Epithelial cell of esophagus (primary cell): ENCODE measurements at places on chromosomes 5 and 9.

GRCh38 chr5:95424526-95424925, 33.4 kb downstream of the FAM81B start:
- no peak for DNase-seq

DNA sequence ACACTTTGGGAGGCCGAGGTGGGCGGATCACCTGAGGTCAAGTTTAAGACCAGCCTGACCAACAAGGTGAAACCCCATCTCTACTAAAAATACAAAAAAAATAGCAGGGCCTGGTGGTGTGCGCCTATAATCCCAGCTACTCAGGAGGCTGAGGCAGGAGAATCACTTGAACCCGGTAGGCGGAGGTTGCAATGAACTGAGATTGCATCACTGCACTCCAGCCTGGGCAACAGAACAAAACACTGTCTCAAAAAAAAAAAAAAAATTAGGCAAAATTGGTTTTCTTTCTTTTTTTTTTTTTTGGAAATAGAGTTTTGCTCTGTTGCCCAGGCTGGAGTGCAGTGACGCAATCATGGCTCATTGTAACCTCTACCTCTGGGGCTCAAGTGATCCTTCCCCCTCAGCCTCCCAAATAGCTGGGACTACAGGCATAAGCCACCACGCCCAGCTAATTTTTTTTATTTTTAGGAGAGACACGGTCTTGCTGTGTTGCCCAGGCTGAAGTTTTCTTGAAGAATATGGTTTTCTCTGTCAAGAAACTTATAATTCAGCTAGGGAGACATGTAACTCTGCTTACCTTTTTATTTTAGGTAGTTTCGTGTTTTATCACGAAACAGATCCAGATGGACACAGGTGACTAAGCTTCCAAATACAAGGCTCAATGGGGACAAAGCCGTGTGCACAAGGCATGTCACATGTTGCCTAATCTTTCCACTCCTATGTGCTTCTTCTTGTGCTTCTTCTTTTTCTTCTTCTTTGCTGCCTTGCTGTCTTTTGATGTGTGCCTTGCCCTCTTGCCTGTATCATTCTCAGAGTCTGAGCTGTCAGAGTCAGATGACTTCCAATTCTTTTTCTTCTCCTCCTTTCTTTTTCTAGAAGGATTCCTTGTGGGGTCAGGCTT, 14.3 kb downstream of the TTC1 start:
- no peak for DNase-seq

DNA sequence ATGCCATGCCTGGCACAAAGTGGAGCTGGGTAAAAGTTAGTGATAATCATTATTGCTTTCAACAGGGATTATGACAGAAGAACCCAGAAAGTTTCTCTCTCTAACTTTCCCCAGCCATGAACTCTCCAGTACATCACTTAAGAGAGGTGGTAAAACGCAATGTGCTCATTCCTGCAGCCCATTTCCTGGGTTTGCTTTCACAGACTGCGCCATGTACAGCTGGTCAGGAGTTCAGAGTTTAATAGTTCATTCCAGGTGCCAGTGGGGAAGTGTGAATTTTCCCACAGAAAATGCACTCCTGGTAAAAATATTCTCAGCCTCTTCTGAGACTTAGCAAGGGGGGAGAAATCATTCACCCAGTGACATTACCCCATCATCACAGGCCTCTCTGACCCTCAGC, 35.5 kb downstream of the ADAM19 start:
- DNase-seq, result no peak

- DNase-seq, result no peak
These were observed 300.2 kb upstream of the PANK3 start for GRCh38 chr5:168879331-168879730.

GRCh38 chr5:145787507-145787906, 47.6 kb downstream of the PRELID2 start:
- DNase-seq, result no peak

DNA sequence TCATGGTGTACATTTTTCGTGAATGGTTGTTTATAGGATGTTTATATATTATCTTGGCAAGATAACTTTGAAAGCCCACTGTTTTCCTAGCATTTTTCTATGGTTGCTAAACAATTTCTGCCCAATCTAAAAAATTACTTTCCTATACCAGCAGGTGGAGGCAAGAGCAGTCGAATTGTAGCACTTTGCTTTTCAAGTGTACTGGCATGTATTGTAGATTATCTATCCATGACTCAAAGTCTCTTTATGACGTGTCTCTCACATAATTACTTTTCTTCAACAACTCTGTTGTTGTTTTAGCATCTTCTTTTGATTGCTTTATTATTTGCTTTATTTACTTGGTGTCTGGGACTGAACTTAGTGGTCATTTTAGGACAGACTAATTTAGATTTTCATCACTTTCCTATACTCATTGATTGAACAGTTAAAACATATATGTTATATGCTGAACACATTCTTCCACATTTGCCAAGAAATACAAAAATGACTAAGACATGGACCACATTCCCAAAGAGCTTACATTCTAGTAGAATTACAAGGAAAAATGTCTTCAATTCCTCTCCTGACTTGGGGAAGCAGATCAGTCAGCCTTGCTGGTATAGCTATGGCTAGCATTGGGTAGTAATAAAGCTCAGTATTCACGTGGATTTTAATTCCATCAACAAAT, 20.7 kb downstream of the NLN start:
- peak; percentile 83 for DNase-seq

DNA sequence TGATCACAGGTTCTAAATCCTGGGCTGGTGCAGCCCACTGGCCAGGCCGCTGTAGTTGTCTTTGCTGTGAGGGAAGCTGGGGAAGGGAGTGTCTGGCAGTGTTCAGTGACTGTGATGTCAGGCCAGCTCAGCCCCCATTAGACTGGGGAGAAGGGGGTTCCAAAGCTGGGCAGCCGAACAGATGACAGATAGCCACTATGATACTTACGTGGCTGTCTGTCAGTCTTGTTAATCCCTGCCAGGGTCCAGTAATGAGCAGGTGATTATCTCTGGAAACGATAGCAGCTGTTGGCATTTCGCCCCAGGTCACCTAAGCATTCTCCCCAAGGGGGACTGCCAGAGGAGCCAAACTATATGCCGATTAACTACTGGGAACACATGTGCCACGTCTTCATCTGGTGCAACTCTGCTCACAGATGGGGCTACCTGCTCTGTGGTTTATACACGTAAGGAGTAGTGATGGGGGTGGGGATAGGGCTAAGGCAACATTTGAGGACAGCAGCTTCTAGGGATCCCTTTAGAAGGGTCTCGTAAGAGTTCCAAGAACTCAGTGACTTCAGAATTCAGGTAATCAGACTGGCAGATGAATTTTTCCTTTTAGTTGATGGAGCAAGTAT, 396.3 kb downstream of the KDM4C start:
- no peak for DNase-seq

- DNase-seq, result peak; percentile 38
These were observed 76.0 kb downstream of the IPO11 start for GRCh38 chr5:62488531-62488930.

DNA sequence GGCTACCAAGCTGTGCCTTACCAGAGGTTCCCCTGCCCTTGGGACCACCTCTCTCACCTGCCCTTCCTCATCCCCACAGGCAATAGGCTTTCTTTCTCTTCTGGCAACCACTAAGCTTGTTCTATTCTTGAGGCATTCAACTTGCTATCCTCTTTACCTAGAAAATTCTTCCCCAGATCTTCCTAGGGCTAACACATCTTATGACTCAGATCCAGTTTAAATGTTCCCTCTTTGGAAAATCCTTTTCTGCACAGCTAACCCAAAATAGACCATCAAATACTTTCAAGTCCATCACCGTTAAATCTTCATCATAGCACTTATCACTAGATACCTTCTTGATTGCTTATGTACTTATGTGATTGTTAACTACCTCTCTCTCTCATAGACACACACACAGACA, 93.7 kb downstream of the ENC1 start:
- no peak for DNase-seq

GRCh38 chr9:119458068-119458467, 88.8 kb upstream of the BRINP1 start:
- no peak for DNase-seq

DNA sequence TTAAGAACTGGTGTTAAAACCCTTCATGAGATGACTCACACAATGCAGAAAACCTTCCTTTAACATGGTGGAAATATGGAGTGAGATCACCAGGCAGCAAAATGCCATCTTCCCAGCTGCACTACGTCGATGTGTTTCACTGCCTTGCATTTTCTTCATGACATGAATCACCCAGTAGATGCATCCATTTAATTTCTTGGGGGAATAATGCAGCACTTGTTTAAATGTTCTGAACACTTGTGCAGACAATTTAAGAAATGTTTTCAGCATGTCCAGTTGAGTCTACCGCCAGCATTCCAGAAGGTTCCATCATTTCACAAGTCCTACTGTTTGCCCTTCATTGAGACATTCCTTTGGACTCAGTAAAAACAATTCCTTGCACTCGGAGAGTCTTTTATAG, 81.6 kb downstream of the ADAMTS16 start:
- DNase-seq, result no peak

GRCh38 chr5:111742177-111742994, 14.6 kb downstream of the NREP start:
- peak; percentile 49 for DNase-seq

DNA sequence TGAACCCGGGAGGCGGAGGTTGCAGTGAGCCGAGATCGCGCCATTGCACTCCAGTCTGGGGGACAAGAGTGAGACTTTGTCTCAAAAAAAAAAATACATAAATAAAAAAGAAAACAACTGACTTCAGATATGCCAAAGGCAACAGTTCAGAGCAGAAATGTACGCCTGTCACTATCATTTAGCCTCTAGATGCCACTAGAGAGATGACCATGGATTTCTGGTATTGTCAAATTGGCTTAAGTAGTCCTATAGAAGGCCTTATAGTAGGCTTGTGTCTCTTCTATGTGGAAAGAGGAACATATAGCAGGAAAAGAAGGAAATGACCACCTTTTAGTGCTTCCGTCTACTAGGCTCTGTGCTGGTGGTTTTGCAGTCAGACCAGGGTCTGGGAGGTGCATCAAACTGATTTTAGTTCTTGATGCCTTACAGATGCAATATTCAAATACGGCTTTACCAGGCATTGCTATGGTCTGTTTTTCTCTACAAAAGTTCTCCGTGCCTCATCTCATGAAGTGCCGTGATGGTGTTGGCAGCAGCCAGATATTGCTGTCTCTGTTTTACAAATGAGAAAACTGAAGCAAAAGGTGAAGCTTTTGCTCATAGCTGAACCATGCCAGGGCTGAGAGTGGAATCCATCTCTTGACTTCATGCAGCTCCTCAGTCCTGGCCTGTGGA, 17.2 kb downstream of the AGXT2 start:
- DNase-seq, result no peak

DNA sequence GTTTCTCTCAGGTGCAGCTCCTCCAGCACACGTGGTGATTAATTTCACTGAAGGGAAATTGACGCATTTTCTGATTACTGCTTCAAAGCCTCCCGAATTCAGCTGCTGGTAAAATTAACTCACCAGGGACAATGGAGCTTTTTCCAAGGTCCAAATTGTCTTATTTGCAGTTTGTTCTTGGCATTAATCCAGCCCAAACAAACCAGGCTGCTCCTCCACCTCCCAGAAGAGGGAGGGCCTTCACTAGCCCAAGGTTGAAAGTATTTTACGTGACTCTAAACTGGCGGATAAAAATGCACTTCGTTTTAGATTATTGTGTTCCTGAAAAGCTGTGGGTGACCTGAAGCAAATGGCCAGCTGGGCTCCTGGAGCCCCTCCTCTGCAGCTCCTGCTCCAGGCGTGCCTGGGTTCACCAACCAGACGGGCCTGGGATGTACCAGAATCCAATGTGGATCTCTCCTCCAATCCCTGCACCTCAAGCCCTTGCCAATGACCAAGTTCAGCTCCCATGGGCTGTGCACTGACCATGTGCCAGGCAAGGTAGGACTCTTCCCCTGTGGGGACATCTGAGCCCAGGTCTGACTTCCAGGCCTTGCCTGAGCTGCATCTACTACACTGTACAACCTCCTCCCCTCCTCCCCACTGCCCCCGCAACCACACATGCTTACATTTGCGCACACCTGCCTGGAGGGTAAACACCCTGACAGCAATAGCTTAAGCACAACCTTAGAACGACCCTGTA, 193.4 kb downstream of the CDK5RAP2 start:
- DNase-seq, result no peak

GRCh38 chr5:13470263-13470662, 474.2 kb downstream of the DNAH5 start:
- no peak for DNase-seq
